ENCODE measurements at places on chromosomes 4 and X.

DNA sequence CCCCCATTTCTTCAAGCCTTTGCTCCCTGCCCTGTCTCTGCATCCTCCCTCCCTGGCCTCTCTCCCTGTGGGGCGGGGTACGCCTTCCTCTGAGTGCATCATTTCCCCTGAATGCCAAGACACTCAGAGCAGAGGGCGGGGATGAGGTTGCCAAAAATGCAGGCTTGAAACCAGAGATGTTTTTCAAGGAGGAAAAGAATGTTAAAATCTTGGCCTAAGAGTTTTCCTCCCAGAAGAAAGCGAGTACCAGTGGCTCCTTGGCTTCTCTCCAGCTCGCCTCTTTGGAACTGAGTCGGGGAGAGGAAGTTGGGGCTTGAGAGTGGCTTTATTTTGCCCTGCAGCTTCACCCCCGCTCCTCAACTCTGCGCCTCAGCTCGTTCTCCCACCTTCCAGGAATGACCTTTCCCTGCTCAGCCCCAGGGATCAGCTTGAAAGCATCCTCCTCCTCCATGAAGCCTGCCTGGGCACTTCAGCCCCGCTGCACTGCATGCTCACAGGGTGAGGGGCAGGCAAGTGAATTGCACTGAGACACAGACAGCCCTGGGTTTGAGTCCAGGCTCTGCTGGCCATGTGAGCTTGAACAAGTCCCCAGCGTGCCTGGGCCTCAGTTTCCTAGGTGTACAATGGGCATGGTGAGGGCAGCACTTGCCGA is 57.5 kb upstream of the SORCS2 start:
- DNase-seq, result no peak

DNA sequence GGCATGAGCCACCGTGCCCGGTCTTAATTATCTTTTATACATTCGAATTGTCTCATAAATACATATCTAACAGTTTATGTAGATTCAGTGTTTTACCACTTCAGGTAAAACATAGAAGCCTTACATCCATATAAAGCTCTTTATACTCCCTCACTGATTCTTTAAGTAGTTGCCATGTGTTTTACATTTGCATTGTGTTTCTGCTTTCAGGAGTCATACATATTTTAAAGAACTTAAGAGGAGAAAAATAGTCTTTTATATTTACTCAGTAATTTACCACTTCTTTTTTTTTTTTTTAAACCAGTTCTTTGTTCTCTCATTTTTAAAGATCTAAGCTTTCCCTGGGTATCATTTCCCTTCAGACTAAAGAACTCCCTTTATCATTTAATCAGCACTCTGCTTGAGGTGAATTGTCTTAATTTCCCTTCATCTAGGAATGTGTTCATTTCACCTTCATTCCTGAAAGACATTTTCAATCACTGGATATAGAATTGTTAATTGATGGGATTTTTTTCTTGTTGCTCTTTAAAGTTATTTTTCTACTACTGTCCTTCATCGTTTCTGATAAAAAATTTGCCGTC is 324.3 kb upstream of the ZCCHC13 start:
- DNase-seq, result no peak

DNA sequence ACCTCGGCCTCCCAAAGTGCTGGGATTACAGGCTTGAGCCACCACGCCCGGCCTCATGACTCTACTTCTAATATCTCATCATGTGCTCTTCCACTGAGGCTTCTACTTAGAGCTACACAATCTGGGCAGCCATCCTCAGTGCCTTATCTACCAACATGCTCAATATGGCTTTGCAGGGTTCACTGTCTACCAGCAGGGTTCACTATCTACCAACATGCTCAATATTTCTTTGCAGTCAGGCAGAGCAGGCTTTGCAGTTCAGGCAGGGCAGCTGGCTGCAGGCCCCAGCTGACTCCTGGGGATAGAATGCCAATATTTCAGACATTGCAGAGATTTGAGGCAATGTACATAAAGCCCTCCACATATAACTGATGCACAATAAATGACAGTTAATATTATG is 47.5 kb downstream of the PKD2 start:
- no peak for DNase-seq

DNA sequence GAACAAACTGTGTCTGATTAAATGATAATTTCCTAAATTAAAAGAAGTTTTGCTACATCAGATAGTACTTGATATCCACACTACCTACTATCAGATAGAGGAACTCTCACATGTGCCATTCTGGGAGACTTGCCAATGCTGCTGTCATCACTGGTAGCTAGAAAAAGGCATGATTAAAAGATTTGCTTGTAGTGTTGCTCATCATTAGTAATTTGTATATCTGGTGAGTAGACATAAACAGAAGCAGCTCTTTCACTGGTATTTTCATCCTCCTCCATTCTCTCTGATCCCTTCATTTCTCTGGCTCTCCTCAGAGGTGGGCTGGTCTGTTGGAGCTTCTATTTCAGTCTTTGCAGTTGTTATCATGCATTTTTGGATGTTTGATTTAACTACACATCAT is 56.0 kb downstream of the SPRY1 start:
- DNase-seq, result no peak

- no peak for DNase-seq
Measured at GRCh38 chr4:172945611-172946010, 223.0 kb upstream of the GALNT7 start.

DNA sequence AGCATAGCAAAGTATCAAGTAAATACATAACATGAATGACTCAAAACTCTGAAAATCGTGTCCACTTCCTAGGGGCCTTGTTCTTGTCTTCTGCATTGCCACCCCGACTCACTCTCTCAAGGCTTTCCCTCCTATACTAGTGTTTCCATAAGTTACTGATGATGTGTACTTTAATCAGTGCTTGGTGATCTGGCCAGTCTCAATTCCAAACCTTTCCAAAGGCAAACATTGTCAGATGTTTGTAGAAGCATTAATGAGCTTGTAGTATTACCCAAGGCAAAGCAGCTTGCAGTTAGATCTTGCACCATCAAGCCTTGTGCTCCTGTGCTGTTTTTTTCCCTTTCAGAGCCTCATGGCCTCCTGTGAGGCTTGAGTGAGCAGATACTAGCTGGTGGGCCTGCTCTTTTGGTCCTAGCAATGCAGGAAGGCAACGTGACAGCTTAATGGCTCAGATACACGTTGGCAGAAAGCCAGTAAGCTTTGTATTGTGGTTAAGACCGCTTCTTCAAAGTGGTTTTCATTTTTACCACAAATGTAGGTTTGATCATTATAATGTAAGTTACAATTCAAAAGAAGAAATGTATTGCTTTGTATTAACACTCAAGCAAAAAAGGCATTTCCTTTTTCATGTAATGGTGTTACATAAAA is 51.8 kb downstream of the RBPJ start:
- peak; percentile 56 for DNase-seq

Data from CD4-positive, alpha-beta T cell treated with Interleukin-6 for 4 hours (primary cell).